ENCODE measurements at places on chromosomes 4 and X.

GRCh38 chrX:108199691-108200090 lies 108.1 kb downstream of the ATG4A start:
- no peak for DNase-seq

DNA sequence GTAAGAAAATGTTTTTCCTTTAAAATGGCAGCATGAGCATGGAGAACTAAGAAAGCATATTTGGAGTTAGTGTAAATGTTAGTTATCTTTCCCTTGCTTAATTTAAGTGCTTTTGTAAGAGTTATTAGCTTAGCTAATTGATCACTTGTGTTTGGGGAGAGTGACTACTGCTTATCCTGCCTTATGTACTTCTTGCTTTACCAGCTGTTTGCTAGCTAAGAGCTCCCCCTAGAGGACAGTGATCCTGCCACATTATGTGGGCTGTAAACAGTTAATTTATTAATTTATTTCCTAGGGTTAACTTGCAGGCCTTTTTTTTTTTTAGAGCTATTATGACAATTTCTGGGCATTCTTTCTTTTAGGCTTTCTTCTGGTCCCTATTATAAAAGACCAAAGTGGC lies 435.8 kb downstream of the MAGEB5 start:
- DNase-seq: no peak

GRCh38 chrX:30655991-30656390 lies 2.8 kb downstream of the GK start:
- no peak for DNase-seq

- no peak for DNase-seq
Measured at GRCh38 chrX:44147130-44147529, 173.9 kb upstream of the NDP start.

DNA sequence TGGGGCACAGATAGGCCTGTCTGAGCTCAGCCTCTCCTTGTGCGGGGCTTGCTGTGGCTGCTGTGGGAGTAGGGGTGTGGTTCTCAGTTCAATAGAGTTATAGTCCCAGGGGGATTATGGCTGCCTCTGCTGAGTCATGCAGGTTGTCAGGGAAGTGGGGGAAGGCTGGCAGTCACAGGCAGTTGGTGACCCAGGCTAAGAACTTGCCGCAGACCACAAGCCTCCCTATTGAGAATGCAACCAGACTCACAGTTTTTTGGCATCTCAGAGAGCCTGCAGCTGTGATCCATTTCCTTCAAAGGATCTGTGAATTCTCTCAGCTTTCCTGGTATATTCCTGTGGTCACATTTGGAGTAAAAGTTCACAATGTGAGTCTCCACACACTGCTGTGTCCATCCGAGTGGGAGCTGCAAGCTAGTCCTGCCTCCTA lies 364.9 kb downstream of the ZNF674 start:
- DNase-seq: no peak

Data from stimulated activated CD4-positive, alpha-beta T cell treated with anti-CD3 and anti-CD28 coated beads, Interleukin-12 subunit alpha, Interleukin-12 subunit beta, amount 100 ng/mL, for 24 hours (primary cell).